ENCODE measurements at places on chromosomes 3 and 15. TPM values are rescaled to one million over a fixed set of nuclear protein-coding genes. Genes with fewer than 3 reads are reported as not detected.

DNA sequence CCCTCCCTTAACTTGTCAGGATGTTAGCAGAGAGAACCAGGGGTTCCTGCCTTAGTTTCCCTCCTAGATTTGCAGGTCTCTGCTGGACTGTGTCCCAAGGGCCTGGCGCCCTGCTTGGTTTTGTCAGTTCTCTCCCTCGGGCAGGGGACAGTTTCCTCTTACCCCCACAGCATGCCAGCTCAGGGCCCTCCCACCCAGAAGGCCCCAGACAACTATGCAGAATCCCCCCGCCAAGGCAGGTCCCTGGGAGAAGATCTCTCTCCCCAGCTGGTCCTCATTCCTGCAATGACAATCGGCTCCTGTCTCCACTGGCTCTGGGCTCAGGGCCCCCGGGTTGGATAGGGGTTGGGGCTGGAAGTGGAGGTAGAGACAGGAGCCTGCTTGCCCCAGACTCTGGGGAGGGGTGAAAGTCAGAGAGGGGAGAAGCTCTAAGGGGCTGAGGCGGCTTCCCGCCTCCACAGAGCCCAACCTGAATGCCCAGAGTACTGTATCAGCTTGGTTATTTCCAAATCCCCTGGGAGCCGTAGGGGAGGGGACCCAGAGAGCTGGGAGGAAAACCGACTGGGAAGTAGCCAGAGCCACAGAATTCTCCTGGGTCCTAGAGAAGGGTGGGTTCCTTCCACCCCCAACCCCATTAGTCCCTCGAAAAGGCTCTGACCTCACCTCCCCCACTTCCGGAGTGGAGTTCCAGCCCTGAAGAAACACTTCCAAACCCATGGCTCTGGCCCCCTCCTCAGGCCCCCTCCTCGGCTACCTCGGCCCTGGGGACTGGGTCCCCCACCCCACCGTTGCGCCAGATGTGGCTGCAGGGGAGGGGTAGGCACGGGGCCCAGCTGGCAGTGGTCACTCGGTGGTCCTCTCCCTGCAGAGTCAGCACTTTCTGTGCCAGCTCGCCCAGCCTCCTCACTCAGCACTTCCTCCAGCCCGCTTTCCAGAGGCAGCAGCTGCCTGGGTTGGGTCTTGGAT is 3.8 kb upstream of the LOXL1 start:
- no peak for DNase-seq

Gene SH3BP5
- 0.99 TPM for total RNA-seq

DNA sequence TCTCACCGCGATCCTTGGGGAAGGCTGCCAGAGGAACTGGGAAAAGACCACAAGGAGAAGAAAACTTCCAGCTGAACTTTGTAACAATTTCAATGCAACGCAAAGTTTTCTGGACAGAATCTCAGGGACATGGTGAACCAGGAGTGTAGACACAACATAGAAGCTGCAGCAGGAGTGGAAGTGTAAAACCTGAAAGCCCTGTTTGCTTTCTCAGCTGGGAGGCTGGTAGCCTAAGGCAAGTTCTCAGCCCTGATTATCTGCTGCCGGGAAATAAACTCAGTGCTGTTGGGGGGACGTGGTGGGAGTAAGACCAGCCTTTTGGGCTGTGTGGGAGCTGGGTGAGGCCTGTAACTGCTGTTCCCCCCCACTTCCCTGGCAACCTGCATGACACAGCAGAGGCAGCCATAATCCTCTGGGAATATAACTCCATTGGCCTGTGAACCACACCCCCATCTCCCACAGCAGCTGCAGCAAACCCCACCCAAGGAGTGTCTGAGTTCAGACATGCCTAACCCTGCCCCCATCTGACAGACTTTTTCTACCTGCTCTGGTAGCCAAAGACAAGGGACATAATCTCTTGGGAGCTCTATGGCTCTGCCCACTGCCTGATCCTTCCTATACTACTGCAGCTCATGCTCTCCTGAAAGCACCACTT is 106.7 kb downstream of the ZNF621 start:
- no peak for DNase-seq

DNA sequence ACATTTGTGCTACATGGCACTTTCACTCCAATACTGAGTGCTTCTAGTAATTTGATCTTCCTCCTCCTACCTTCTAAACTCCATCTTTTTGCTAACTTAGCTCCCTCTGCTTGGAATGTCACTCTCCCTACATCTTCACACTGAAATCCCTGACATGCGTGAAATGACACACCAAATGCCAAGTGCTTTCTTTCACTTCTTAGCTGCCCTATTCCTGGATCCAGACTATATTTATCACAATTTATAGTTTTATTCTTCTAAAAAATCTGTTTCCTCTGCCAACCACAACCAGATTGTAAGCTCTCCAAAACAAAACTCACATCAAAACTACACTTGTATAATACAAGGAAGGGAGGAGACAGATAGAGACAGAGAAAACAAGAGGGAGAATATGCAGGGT is 387.3 kb downstream of the FGF12 start:
- no peak for DNase-seq

DNA sequence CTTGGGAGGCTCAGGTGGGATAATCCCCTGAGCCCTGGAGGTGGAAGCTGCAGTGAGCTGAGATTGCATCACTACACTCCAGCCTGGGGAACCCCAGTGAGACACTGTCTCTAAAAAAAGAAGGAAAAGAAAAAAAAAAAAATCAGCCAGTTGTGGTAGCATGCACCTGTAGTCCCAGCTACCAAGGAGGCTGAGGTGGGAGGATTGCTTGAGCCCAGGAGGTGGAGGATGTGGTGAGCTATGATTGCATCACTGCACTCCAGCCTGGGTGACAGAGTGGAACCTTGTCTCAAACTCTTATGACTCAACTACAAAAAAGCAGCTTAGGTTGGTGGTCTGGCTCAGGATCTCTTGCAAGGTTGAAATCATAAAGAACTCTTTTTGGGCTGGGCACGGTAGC is 19.3 kb upstream of the GPX1 start:
- DNase-seq, result no peak

DNA sequence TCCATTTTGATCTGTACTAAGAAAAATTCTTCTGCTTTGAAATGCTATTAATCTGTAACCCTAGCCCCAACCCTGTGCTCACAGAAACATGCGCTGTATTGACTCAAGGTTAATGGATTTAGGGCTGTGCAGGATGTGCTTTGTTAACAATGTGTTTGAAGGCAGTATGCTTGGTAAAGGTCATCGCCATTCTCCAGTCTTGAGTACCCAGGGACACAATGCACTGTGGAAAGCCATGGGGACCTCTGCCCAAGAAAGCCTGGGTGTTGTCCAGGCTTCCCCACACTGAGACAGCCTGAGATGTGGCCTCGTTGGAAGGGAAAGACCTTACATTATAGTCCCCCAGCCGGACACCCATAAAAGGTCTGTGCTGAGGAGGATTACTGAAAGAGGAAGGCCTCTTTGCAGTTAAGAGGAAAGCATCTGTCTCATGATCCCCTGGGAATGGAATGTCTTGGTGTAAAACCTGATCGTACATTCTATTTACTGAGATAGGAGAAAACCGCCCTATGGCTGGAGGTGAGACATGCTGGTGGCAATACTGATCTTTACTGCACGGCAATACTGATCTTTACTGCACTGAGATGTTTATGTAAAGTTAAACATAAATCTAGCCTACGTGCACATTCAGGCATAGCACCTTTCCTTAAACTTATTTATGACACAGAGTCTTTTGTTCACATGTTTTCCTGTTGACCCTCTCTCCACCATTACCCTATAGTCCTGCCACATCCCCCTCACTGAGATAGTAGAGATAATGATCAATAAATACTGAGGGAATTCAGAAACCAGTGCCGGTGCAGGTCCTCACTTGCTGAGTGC is 6.3 kb downstream of the PIGZ start:
- DNase-seq, result peak; percentile 65

GRCh38 chr3:11476735-11477144 is 167.0 kb downstream of the VGLL4 start:
- peak; percentile 57 for DNase-seq

- peak; percentile 48 for DNase-seq
These were observed 735 bp downstream of the GOLGA8B start for GRCh38 chr15:34582461-34583371.

DNA sequence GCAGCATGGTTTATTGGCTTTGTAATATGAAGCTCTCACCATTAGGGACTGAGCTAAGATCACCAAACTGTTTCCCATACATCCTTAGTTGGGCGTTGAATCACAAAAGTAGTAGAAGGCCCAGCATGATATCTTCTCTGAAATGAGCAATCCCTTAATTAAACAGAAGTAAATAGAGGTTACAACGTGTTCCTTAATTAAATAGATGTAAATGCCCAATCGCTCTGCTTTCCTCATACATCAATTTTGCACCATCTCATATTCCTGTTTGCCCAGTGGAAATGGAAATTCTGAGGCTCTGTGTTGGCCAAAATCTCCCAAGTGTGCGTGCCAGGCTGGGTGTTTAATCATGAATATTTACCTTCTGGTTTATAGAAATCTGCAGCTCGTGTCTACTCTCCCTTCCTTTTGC is 107.4 kb upstream of the FOXB1 start:
- no peak for DNase-seq

GRCh38 chr3:114508976-114509375 is 215.1 kb downstream of the TIGIT start:
- no peak for DNase-seq

DNA sequence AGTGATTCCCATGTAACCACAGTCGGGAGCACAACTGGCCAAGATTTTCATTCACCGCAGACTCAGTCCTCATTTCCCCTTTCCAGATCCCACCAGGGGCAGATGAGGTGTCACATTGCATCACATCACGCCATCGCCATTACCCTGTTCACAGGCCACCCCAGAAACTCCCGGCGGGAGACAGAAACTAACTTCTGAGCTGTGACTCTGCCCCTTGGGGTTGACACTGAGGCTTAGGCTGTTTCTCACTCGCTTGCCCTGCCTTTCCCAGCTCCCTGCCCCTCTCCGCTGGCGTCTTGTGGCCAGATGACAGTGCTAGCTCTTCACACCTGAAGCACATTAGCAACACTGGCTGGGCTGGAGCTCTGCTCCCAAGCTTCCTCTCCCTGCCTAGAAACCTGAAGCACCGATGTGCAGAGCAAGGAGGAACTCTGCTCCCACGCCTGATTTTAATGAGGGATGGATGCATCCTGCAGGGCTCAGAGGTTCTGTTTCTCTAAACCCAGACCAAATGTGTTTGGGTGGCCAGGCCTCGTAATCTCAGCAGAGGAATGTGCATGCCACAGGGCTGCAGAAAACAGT is 88.8 kb upstream of the CTDSPL start:
- DNase-seq, result no peak

Gene TMEM212
- total RNA-seq, result 0.05 TPM

Gene GALNT15
- not detected for total RNA-seq

DNA sequence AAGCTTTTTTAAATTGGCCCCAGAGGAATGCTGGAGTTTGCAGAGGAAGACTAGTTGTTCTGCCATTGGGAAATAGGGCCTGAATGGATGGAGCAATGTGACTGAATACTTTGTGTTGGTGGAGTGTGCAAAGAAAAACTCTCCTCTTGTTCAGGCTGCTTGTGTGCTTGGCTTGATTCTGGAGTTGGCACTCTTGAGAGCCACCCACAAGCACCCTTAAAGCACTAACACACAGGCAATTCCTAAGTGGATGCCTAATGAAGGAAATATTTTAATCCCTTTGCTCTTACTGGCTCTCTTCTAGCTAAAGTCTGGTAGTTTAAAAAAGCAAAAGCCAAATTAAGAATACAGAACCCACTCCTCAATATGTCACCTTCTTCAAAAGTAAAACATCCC is 304.4 kb upstream of the C2CD4B start:
- no peak for DNase-seq

Gene VPS13C
- total RNA-seq, result 12.7 TPM

- no peak for DNase-seq
These were observed 310.1 kb downstream of the UACA start for GRCh38 chr15:70453238-70453637.

DNA sequence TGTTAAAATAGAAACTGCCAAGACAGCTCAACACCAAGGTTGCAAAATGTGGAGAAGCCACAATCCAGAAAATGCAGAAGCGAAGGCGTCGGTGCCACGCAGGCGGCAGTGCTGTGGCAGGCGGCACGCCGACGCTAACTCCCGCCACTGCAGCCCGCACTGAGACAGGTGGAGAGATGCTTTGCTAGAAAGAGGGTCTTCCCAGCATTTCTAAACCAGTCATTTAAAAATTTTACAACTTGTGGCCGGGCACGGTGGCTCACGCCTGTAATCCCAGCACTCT is 23.2 kb downstream of the CYFIP1 start:
- DNase-seq, result no peak

DNA sequence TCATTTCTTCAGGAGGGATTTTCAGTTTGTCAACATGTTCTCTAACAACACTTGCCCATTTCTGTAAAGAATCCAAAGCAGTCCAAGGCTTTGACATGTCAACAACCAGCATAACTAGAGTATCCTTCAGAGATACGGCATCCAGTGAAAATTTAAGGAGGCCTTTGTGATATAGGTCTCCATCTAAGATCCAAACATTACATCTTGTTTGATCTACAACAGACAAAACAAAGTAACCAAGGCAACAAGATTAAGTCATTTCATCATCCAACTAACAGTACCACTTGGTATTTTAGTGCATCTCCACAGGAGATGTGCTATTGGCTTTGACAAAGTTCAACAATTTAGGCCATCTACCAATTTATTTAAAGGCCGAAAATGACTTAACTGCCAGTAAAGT is 25.8 kb downstream of the DYNC1LI1 start:
- DNase-seq, result no peak

DNA sequence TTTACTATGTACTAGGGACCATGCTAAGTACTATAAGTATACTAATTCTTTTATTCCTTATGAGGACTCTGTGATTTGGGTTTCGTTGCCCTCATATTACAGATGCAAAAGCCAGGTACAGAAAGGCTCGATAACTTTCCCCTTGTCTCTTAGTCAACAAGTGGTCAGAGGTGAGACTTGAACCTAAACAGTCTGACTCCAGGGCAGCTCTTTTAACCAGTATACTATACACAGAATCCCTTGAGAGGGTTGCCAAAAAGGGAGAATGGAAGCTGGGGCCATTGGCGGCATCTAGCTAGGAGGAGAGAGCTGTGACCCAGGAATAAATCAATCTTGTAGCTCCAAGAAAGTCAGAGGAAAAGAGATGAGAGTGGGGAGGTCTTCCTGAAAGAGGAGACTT is 92.4 kb downstream of the TOP2B start:
- no peak for DNase-seq

DNA sequence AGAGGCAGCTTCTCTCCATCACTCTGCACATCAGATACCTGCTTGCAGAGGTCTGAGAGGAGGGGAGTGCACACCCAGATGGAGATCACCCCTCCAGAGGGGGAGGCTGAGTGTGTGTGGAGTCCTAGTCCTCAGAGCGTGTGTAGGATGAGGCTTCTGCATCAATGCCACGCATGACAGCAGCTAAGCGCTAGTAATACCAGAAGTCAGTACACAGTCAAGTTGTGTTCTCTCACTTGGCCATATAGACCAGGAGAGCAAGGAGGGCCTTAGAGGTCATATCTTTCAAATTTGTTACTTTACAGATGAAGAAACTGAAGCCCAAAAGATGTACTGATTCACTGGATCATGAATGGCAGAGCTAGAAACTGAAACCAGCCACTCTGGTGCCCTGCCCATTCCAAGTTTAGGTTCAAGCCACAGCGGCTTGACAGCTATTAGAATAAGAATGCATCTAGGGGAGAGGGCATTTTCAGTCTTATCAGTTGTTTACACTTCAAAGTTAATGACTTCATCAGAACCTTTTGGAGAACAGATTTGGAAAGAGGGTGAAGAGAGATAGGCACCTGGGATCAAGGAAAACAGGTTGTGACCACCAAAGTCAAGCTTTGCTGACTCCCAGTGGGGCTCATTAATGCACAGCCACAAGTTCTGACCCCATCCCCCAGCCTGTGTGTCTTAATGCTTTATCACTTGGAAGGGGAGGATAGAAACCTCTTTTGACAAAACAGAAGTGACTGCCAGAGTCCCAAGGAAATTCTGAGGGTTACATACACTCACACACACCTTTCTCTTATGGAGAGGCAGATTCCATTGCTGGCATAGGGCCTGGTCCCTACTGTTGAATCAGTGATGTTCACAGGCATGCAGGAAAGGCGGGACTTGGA is 310.3 kb downstream of the CHST2 start:
- DNase-seq, result no peak
